Activated T-cell treated with anti-CD3 and anti-CD28 coated beads, Interleukin-2, amount 50 U/mL, for 48 hours (primary cell): ENCODE measurements at places on chromosomes 13 and 19.
A peak's percentile ranks its signal among the peaks of the same experiment; 100 is the strongest.

GRCh38 chr13:20297181-20297580 is 65.1 kb upstream of the GJB6 start:
- no peak for DNase-seq

GRCh38 chr19:6066661-6067646 is 43.3 kb downstream of the RFX2 start:
- DNase-seq, result peak; percentile 20

GRCh38 chr19:49678985-49679770 is 2.1 kb downstream of the PRMT1 start:
- no peak for DNase-seq

- peak; percentile 73 for DNase-seq
Measured at GRCh38 chr19:58361900-58362271, 665 bp downstream of the ZNF497 start.

- no peak for DNase-seq
Measured at GRCh38 chr19:19502808-19503602, 12.3 kb downstream of the TSSK6 start.

- DNase-seq, result no peak
Measured at GRCh38 chr19:6712231-6712630, 8.2 kb downstream of the C3 start.

DNA sequence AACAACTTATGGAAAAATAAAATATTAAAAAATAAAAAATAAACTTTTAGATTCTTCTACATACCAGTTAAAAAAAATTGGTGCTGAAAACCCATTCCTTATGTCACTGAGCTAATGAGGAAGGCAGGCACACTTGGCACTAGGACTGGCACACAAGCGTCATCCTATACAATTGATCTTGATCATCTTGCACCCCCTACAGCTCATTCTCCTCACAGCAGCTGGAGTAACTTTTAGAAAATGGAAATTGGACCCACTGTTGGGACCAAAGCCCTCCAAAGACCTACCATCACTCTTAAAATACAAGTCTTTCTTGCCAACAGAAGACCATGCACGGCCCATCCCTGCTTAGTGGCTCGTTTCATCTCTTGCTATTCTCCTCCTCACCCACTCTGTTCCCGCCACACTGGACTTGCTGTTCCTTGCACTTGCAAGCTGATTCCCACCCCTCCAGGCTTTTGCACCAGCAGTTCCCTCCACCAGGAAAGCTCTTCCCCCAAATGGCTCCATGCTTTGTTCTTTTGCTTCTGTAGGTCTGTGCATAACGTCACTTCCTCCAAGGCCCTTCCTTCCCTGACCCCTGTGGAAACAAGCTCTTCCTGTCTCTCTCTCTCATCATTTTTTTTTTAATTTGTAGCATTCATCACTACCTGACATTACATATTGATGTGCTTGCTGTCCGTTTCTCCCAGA is 11.6 kb downstream of the CTU1 start:
- DNase-seq, result no peak

DNA sequence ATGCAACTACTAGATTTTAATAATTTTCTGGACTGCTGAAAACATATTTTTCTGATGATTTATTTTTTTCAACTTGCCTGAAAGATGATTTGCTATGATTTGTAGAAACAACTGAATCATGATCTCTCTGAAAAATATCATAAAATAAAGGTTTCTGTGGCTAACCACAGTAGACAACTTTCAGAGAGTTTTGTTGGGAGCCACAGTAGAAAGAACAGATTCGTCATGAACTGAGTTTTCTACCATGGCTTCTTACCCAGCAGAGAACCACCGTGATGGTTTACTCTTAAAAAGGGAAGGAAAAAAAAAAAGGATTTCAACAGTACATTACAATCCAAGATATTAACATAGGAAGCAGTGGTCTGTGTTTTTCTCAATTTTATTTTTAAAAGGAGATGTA is 18.0 kb downstream of the ZAR1L start:
- no peak for DNase-seq

DNA sequence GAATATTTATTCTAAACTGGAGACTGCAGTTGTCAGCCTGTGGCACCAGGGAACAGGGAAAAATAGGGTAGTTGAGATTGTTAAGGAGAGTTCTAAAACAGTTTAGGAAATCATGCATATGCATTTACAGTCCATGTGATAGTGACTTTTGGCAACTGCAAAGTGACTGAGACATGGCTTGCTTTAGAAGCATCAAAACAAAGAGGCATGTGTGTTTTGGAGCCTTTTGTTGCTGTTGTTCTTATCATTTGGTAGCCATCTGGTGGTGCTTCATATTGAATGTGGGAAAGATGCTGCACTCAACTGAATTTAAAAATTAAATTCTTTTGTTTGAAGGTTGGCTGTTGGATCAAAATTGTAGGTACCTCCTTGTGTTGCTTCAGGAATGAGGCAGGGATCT is 10.2 kb upstream of the EBPL start:
- no peak for DNase-seq

DNA sequence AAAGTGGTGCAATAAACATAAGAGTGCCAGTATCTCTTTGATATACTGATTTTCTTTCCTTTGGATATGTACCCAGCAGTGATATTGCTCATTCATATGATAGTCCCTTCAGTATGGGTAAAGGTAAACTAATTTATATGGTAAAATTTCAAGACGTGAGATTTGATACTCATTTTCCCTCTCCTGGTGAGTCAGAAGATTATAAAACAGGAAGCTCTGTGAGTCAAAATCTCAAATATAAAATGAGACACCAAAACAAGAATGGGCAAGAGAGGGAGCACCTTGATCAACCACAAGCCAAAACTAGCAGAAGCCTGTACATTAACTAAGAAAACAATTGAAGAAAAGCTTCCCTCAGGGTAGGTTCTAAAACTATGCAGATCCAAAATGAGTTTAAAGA is 216.3 kb downstream of the SLITRK6 start:
- DNase-seq, result no peak

- DNase-seq, result no peak
Measured at GRCh38 chr13:102817907-102818306, 19.0 kb downstream of the BIVM start.

- no peak for DNase-seq
Measured at GRCh38 chr19:33953023-33953422, 156.4 kb downstream of the KCTD15 start.

- no peak for DNase-seq
Measured at GRCh38 chr19:8849232-8849631, 17.1 kb downstream of the MBD3L1 start.

DNA sequence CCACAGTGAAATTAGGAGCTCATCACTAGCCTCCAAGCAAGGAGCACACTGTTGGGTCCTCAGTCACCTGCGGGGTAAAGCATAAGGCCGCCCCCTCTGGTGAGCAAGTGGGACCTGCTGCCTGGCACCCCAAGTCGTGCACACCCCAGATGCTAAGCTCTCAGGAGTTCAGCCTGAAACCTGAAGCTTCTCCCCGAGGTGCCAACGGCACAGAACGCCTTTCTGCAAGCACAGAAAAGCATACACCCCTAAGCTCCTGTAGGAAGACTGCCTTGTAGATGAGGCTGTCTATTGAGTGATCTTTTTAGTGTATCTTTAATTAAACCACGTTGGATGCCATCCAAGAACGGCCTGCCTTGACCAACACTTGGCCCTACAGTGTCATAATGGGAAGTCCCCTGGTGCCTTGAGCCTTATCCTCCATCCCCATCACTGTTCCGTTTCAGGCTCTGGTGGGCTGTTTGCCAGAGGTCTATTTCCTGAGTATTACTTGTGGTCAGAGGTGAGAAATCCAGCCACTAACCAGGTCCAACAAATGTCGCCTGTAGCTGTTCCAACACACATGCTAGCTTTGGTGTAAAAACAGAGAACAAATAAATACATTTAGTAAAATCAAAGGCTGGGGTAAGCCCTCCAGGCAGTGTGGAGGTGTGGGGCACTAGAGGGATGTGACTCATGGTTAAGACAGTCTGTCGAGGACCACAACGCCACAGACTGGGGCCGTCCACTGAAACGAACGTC is 44.8 kb downstream of the C13orf42 start:
- no peak for DNase-seq

DNA sequence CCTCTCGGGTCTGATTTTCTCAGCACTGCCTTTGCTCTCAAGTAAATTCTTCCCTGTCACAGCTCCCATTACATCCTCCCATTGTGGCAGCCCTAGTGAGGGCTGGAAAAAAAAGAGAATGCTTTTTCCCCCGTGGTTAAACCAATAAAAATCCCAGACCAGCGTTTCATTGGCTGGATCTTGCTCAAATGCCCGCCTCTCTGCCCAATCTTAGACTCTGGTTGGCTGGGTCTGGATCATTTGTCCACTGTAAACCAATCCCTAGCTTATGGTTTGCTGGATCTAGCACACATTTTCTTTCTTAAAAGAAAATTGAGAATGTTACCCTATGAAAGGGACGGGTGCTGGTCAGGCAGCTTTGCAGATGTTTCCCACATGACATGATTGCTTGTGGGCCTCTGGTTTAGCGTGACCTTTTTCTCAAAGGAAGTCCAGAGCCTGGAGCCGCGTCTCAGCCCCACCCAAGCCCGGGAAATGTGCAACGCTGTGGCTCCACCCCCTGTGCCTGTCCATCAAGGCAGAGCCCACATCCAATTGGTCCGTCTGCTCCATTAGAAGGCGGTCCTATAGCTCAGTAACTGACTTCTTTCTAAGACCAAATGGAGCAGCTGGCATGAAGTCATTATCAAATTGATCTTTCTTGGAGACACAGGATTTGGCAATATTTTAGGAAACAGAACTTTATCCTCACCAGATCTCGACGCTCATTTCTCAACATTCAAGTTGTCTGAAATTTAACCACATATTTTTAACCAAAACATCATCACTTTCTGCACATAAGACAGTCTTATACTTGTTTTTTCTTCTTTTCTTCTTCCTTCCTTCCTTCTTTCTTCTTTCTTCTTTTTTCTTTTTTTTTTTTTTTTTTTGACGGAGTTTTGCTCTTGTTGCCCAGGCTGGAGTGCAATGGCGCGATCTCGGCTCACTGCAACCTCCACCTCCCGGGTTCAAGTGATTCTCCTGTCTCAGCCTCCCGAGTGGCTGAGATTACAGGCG is 2.6 kb upstream of the MCEMP1 start:
- peak; percentile 67 for DNase-seq

DNA sequence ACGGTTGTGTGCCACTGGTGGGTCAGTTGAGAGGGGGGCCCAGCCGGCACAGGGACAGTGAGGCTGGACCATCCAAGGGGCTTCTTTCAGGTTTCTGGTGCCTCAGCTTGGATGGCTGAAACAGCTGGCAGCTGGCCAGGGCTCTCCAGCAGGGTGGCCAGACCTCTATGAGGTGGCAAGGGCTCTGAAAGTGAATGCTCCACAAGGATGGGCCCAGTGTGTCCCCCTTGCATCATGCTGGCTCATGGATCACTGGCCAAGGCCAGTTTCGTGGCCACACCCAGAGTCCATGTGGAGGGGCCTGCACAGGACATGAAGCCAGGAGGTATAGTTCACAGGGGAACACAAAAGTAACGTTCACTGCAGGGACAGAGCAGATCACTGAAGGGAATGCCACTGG is 49.6 kb downstream of the CDADC1 start:
- DNase-seq, result no peak

GRCh38 chr13:72864142-72865011 is 82.4 kb downstream of the PIBF1 start:
- no peak for DNase-seq

GRCh38 chr13:59144700-59145099 is 1019.0 kb downstream of the DIAPH3 start:
- no peak for DNase-seq

DNA sequence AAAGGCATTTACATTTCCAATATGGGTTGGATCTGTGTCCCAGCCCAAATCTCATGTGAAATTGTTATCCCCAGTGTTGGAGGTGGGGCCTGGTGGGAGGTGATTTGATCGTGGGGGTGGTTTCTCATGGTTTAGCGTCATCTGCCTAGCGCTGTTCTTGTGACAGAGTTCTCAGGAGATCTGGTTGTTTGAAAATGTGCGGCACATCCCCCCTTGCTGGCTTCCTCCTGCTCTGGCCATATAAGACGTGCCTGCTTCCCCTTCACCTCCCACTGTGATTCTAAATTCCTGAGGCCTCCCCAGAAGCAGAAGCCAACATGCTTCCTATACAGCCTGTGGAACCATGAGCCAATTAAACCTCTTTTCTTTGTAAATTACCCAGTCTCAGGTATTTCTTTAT is 126.2 kb upstream of the FNDC3A start:
- no peak for DNase-seq

DNA sequence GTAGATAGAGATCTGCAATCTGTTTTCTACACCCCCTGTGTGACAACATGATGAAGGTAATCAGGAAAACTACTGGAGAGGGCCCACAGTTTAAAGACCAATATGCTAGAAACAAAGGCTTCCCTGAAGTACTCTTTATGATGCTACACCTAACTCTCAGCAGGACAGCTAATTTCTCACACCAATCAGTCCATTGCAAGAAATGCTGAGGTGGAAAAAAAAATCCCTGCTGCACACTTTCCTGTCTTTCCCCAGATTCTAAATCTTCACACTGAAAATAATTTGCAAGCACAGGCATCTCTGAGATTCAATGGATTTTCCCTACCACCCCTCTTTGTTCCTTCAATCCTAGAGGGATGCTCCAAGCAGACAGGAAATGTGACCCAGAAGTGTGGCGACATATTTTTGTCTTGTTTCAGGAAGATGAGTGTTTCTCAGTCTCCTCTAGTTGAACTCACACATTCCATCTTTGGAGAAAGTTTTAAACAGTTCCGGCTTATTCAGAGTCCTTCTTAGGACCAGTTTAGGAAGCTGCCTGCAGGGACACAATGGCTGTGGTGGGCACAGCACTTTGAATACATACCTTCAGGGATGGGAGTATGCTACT is 671.6 kb downstream of the DIAPH3 start:
- DNase-seq, result no peak

DNA sequence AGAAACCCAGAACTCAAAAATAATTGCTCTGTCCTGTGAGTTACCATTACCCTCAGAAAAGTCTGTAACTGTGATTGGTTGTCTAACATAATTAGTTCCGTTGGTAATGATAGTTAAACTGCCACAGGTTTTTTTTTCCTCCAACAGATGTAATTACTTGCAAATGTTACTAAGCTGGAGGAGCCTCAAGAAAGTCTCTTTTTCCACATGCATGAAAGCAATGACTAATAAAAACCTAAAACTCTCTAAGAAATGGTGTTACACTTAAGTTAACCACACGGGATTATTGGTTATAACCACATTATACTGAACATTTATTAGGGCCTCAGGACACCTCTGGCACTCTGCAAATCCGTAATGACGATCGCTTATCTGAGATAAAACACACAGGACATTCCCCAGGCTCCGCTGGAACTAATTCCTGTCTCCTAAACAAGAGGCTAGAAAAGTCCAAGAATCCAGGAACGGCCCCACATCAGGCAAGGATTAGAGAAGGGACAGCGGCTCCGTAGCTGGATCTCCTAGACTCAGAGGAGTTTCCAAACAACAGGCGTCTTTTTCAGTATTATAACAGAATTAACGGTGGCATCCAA is 753 bp downstream of the ZNF235 start:
- peak; percentile 23 for DNase-seq

GRCh38 chr19:33758541-33759013 is 38.1 kb upstream of the KCTD15 start:
- DNase-seq, result no peak
